ENCODE measurements at places on chromosomes 3 and 15.

GRCh38 chr3:155502630-155503029, 209.1 kb upstream of the STRIT1 start:
- H3K36me3 ChIP-seq, result no peaks in the 10 kb centered on the region
- H3K4me1 ChIP-seq, result no peaks in the 10 kb centered on the region
- no peak overlapping the region for H3K27ac ChIP-seq
- no peaks in the 10 kb centered on the region for H3K27me3 ChIP-seq

DNA sequence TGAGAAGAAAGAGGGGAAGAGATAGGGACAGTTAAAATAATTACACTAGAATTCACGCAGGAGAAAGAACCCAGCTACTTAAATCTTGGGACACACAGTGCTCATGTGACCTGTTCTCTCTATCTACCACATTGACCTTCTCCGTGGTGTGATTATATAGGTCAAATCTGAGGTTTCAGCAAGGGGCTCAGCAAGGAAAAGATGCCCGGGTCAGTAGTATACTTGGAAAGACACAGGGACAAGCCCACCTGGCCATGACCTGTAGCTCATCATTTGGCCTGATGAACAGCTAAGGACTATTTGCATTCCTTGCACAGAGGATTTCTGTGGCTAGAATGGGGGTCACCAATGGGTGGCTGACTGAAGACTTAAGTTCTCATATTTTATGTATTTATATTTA, 71.9 kb downstream of the SSR3 start:
- H3K36me3 ChIP-seq, result no peaks in the 10 kb centered on the region
- H3K4me1 ChIP-seq, result peaks cover 23% of the 10 kb centered on the region
- H3K27me3 ChIP-seq, result no peaks in the 10 kb centered on the region
- no peak overlapping the region for H3K4me3 ChIP-seq
- DNase-seq, result no peak
- H3K27ac ChIP-seq, result no peak overlapping the region

DNA sequence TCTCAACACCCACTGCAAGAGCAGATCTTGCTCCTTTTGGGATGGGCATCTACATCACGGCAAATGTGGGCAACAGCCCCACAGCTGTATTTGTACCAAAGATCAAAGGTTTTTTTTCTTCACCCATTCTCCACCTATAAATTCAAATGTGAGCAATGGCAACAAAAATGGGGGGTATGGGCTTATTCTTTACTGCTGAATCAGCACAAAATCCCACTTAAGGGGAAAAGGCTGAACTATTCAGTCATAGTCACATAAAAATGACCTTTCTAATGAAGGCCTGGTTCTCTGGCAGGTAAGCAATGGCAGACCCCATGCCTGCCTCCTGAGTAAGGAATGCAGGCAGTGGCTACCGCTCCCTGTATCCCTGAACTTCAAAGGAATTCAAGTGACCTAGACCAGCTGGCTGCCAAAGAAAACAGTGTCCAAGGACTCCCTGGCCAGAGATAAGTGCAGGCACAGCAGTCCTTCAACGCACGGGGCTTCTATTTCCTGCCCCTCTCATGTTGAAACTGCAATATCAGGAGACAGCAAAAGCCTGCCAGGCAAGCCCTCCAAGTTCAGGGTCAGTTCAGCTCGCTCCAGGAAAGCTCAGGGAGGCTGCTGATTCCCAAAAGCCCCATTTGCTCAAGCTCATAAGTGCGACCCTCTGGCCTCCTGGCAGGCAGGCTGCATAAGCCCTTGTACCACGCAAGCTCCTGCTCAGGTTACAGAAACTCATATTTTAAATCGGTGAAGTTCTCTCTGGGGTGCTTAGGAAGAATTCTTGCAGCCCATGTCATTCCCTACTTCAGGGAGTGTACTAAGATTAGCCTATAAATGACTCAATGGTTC, 134.1 kb downstream of the PDZRN3 start:
- no peak overlapping the region for H3K27ac ChIP-seq
- no peaks in the 10 kb centered on the region for H3K27me3 ChIP-seq
- no peak for DNase-seq
- no peaks in the 10 kb centered on the region for H3K36me3 ChIP-seq

DNA sequence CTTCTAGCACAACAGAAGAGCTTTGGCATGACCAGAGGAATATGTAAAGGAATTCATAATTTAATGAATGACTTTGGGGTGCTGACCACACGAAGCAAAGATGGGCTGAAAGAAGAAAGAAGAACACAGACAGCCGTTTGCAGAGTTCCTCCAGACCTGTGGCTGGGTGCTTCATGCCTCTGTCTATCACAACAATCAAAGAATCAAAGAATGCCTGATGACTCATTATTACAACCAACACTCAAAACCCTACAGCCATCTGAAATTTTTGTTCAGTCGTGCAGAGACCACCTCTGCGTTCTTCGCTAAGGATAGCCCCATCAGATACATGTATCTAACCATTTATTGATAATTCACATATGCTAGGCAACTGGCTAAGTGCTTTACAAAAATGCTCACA, 129.0 kb upstream of the PRICKLE2 start:
- DNase-seq, result no peak
- H3K27ac ChIP-seq, result no peak overlapping the region
- no peaks in the 10 kb centered on the region for H3K36me3 ChIP-seq

DNA sequence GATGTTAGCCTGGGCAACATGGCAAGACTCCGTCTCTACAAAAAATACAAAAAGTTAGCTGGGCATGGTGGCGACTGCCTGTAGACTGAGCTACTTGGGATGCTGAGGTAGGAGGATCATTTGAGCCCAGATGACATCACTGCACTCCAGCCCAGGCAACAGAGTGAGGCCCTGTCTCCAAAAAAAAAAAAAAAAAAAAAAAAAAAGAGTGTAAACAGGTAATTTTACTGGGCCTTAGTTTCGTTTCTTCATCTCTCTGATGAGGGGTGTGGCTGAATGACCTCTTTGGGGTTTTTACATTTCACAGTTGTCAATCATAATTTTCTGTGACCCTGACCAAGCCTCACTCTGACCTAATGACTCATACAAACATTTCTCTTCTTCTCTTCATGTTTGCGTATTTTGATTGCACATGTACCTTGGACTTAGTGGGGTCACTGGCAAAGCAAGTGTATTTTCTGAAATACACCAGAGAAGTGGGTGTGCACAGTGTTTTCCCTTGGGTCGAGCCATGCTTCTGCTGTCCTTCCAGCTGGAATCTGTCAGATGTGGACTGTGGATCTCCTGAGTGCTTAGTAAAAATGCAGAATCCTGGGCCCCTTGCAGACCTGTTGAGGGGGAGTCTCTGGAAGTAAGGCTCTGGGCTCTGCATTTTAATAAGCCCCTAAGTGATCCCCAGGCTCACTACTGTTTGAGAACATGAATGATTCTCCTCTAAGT, 140.5 kb downstream of the FNDC3B start:
- no peak overlapping the region for H3K4me3 ChIP-seq
- H3K4me1 ChIP-seq, result peaks cover 57% of the 10 kb centered on the region
- H3K27me3 ChIP-seq, result no peaks in the 10 kb centered on the region
- H3K27ac ChIP-seq, result peak overlapping the region; percentile 10
- H3K36me3 ChIP-seq, result peaks cover 6% of the 10 kb centered on the region
- no peak for DNase-seq

DNA sequence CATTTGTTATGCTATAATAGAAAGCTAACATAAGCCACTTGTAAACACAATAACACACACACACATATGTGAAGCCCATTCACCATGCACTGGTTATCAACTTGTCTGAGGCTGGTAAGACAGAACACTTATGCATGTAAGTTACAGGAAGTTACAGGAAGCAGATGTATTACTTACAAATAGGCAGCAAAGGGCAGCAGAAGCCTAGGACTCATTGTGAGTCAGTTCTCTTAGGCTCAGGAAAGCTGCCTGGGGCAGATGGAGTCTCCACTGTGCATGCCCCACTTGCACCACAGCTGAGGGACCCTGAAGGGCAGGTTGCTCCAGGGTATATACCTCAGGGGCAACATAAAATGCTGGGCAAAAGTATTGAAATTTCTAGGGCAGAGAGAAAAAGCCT, 748.8 kb upstream of the CCDC54 start:
- H3K27ac ChIP-seq, result peak overlapping the region; percentile 22
- no peak overlapping the region for H3K4me3 ChIP-seq
- DNase-seq, result peak; percentile 82

DNA sequence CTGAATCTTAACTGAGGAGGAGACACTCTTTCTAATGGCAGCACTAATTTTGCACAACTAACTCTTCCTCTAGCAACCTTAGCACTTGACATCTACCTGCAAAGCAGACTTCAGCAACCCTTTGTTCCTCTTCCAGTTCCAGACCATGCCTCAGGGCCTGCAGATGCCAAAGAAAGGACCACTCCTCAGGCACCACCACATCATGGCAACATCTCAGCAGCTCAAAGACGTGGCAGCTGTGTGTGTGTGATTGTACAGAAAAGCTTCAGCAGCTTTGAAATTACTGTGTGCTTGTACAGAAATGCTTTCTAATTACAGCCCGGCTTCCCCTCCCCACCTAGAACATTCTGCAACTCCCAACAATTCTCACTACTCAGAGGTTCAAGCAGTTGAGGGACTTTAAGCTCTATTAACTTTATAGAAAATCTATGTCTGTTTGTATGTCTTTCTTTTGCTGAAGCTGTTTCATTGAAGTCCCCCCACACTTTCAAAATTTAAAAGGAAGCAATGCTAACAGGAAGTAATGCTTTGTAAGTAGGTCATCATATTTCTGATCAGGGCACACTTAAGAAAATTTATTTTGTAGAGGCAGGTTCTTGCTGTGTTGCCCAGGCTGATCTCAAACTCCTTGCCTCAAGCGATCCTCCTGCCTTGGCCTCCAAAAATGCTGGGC, 115.2 kb downstream of the CD47 start:
- DNase-seq, result no peak
- H3K36me3 ChIP-seq, result no peaks in the 10 kb centered on the region
- no peaks in the 10 kb centered on the region for H3K27me3 ChIP-seq
- no peak overlapping the region for H3K4me3 ChIP-seq

- H3K4me3 ChIP-seq, result no peak overlapping the region
- peaks cover 3% of the 10 kb centered on the region for H3K27me3 ChIP-seq
- H3K4me1 ChIP-seq, result no peaks in the 10 kb centered on the region
- DNase-seq, result no peak
- no peaks in the 10 kb centered on the region for H3K36me3 ChIP-seq
Measured at GRCh38 chr15:62249501-62249900, 84.4 kb upstream of the C2CD4B start.
